ENCODE measurements at places on chromosomes 2 and 18.

DNA sequence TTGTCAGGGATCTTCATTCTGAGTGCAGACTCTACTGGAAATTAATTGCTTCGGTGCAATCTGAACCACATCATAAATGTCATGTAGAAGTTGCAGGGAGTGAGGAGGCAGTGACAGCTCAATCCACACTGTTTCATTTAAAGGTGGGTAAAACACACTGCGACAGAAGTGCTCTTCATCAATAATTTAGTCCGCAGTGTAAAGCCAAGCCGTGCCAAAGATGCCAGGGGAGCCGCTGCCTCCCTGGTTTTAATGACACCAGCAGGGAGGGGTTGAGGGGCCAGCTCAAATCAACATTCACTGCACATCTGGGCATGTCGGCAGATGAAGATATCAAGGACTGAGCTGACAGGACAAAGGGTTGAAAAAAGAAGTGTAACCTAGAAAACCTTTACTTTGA lies 305.7 kb upstream of the VRK2 start:
- no peak for DNase-seq

DNA sequence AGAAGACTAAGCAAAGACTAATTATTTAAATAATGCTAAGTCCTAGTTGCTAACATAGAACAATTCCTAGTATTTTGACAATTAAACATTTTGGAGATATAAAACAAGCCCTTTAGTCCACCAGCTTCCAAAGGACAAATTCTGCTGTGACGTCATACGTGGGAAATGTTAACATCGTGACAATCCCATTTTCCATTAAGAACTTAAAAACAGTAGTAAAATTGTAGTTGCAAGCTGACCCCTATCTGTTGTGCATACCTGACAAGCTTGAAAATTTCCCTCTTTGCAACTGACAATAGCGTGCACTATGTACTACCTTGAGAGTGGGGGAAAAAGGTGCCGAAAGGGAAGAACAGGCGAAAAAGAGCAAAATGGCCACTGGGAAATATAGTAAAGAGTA lies 279.8 kb downstream of the ZNF521 start:
- DNase-seq: no peak

DNA sequence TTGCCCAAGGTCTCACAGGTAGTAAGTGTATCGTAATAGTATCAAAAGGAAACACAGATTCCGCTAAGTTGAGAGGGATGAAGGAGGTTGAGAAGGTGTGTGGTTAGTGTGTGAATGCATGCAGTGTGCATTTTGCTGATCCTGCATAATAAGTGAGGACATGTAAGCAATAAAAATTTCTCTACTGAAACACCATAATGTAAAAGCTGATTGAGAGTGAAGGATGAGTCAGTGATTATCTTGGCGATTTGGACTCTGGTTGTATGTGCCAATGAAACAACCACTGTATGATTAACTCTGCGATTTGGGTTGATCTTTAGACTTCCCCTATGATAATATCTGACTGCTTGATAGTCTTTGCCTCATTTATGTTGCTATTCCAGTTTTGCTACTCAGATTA lies 16.7 kb upstream of the ADGRF3 start:
- DNase-seq: no peak

GRCh38 chr2:70939001-70939838 lies 3.5 kb downstream of the ATP6V1B1 start:
- DNase-seq: no peak

DNA sequence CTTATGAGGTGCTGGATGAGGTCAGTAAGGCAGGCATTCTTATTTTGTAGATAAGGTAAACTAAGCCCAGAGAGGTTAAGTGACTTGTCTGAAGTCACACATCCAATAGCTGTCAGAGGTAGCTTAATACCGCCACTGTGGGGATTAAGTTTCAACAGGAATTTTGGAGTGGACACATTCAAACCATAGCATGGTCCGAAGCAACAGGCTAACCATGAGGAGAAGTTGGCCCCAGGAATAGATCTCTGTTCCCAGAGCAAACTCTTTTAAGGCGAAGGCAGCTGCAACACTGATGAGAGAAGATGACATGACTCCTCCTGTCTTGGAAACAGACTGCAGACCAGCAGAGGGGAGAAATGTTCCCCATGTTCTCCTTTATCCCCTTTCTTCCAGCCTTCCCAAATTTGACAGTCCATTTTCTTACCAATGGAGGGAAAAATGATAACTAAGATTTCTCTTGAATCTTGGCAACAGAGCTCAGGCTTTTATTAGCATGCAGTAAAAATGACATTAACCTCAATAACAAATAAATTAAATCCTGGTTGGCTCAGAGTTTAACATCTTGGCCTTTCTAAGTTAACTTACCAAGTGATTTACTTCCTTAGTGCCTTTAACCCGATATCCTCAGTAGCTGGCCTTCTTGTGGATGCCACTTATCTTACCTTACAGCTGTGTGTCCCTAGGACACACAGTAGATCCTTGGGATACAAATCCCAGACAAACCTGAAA lies 67.9 kb upstream of the STPG4 start:
- DNase-seq: no peak

DNA sequence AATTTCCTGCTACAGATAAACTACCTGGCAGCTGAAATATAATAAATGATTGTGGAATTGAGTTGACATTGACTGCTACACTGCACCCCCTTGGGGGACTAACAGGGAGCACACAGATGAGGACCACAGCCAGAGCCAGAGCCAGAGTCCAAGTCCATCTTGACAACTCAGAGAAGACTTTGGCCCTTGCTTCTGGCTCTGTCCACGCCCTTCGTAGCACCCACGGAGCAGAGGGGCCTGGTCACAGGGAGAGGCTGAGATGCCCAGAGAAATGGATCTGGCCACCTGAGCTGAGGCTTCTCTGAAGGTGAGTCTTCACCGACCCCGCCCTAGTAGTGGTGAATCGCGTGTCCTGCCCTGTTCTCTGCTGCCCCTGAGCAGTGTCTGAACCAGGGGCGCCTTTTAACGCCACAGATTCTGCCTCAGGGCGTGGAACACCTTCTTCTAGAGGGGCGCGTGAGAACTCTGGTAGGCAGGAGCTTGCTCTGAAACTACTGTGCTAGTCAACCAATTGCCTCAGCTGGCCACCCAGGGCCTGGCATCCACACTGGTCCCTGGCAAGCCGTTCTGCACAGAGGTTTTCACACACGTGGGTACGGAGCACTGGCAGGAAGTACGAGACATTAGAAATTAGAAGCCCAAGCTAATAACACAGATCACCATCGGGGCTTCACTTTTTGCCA lies 35.7 kb upstream of the MAT2A start:
- DNase-seq: no peak

GRCh38 chr2:168340931-168341330 lies 93.5 kb upstream of the STK39 start:
- no peak for DNase-seq

- DNase-seq: no peak
Observed at GRCh38 chr2:170680172-170680941, 34.8 kb upstream of the SP5 start.

DNA sequence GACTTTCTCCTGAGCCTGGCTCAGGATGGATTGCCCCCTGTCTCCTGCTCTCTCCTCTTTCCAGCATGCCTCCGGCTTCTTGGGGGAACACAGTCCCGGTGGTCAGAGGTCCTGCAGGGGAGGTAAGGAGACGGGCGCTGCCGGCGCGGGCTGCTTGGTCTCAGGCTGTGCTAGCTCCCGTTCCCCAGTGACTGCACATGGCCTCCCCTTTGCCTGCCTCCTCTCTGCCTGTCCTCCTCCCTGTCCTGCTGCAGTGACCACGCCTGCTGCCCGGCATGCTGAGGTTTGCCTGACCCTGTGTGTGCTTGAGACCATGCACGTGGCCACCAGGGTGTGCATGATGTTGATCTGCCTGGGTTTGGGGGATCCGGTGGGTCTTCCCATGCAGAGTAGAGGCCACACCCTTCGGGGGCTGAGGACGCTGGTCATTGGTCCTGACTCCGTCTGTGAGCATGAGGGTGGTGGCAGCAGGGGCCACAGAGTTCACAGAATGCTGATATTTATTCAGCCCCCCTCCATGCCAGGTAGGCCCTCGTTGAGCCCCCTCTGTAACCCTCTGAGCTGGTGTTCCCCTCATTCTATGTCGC lies 42.9 kb upstream of the MCFD2 start:
- DNase-seq: no peak
